ENCODE measurements at places on chromosomes 13 and 19.

DNA sequence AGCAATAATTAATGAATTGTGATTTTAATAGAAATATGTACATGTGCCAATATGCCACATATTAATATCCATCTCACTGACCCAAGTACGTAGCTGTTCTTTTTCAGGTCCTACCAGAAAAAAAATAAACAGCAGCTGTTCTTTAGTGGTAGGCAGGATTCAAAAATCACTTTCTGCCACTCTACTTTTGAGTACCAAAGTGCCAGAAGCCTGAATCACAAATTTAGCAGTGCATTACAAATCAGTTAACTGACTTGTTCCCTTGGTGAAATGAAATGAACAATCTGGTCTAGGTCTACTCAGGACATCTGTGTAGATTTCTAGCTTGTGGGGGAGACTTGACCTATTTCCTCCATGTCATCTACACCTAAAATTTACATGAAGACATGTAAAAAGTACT, 775.5 kb upstream of the GPC6 start:
- DNase-seq = no peak

GRCh38 chr19:30357580-30357954, 14.6 kb upstream of the ZNF536 start:
- no peak for DNase-seq

DNA sequence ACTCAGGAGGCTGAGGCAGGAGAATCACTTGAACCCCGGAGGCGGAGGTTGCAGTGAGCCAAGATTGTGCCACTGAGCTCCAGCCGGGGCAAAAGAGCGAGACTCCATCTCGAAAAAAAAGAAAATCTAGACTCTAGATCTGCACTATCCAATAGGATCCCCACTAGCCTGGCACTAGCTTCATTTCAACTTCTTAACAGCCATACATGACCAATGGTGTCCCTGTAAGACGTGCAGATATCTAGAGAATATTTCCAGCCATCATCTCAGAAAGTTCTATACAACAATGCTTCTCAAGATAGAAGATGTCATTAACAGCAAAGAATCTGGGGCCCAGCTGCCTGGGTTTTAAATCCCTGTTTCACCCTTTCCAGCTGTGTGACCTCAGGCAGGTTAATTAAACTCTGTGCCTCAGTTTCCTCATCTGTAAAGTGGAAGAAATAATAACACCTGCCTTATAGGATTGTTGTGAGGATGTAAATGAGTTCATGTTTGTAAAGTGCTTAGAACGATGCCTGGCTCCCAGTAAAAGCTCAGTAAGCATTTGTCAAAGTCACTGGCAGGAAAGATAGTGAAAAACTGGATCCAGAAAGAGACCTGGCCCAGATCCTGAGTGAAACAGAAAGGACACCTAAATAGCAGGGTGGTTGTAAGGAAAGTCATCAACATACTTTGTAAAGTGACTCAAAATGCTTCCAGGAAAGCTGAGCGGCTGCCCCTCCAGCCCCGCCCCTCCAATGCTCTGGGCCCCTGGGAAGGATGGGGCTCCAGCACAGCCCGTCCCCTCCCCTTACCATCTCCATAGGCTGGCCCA, 13.5 kb downstream of the WIZ start:
- DNase-seq = no peak

GRCh38 chr13:109919715-109920375, 133.5 kb upstream of the IRS2 start:
- no peak for DNase-seq

- DNase-seq = no peak
These were observed 107.5 kb downstream of the PCCA start for GRCh38 chr13:100196375-100196774.
